ENCODE measurements at places on chromosomes 7 and 10.

GRCh38 chr10:11446133-11446532 is 165.3 kb downstream of the USP6NL start:
- no peak for DNase-seq

DNA sequence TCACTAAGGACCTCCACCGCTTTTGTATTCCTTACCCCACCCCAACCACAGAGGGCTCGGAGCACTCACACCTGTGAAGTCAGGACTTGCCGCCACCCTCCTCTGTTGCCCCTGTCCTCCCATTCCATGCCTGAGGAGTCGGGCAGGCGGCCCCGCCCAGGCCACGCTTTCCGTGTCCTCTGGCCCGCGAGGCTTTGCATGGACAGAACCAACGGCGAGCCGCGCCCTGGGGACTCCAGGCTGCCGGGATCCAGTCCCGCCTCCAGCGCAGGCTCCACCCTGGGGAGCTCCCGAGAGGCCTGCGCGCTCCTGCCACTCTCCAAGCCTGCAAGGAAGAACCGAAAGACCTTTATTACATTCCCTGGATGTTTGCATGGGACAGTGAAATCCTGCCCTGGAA is 366.4 kb upstream of the POM121L12 start:
- DNase-seq: no peak

- DNase-seq: peak; percentile 53
These were observed 41.4 kb upstream of the GHITM start for GRCh38 chr10:84097787-84098353.

GRCh38 chr7:66693331-66693730 is 47.2 kb upstream of the RABGEF1 start:
- no peak for DNase-seq

DNA sequence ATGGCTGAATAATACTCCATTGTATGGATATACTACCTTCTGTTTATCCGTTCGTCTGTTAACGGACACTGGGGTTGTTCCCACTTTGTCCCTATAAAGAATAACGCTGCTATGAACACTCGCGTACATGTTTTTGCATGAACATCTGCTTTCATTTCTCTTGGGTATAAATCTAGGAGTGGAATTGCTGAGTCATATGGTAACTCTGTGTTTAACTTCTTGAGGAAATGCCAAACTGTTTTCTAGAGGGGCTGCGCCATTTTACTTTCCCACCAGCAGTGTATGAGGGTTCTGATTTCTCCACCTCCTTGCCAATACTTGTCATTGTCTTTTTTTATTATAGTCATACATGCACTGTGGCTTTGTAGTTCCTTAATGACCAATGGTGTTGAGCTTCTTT is 20.6 kb upstream of the RASSF4 start:
- DNase-seq: no peak

DNA sequence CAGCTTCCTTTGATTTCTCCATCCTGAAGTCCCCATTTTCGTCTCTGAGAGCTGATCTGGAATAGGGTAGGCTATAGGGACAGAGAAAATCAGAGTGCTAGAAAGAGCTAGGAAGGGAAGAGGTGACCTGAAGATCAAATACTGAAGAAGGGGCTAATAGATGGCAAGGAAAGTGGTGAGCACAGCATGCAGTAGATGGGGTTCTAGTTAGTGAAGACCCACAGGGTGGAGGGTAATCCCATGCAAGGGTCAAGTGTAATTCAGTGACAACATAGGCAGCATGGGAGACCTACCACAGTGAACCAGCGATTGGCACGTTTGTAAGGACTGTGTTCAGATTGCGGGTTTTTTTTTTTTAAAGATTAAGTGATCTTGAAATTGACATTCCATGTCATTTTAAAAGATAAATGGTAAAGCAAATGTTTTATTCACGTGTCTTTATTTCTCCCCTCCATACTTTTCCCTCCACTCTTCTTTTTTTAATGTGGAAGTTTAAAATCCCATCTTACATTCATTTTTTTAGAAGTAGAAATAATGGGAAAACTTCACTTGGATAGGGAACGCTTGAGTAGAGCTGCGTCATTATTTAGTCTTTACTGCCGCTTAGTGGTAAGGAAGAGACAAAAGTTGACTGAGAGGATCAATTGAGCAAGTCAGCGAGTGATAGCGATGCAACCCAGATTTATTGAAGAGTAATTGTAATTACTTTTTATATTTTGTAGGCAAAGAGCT is 21.0 kb upstream of the ABI1 start:
- DNase-seq: peak; percentile 84

DNA sequence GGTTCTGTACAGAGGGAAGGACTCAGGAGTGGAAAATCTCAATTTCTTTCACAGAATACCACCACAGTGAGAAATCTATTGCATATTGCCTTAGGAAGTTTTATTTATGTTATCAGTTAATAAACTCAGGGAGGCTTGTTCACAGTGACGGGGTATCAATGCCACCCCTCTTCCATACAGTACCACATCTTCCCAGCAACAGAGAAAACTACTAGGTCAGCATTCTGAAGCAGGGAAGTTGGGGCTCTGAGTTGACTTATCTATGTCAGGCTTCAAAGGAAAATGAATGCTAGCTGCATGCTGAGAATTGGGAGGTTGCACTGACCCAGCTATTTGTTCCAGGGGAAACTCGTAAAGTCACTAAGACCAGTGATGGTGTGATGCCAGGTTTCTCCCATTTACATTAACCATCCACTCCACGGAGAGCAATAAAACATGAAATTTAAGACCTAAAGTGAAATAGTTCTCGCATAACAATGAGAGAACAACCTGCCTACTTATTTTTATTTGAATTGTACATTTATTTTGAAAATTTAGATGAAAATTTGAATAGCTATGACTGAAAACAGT is 266.7 kb downstream of the RNLS start:
- DNase-seq: no peak

- DNase-seq: no peak
These were observed 5.1 kb downstream of the BLNK start for GRCh38 chr10:96266118-96266770.

DNA sequence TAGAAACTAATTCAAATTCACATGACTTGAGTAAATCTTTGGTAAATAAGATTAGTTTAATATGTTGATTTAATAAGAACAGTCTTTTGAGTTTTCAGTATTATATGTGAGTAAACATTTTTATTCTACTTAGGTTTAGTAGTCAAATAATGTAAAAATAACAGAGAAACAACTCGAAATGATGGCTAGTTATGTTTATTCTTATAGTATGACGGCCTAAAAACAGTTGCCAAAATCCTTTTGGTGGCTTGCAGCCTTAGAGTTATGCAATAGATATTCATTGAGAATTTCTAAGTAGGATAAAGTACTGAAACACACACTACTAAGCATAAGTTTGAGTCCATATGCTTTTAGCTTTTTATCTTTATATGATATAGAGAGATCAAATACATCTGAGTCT is 184.8 kb downstream of the GNAI1 start:
- DNase-seq: no peak

GRCh38 chr10:85012305-85012704 is 683.9 kb downstream of the CCSER2 start:
- no peak for DNase-seq

DNA sequence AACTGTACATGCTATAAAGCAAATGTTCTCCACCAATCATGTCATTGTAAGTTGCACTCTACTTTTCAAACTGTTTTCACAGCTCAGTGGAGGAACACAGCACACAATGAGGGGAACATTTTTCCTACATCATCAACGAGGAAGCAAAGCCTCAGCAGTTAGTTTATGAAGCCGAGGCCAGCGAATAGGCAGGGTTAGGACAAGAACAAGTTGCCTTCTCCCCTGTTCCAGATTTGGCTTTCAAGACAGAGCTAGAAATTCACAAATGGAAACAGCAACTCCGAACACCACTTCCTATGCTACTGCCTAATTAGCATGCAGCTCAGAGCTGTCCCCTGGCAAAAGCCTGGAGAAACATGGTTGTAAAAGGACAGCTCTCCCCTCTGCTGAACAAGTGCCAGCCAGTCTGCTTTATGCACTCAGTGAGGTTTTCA is 19.8 kb downstream of the ITGB8 start:
- DNase-seq: no peak

GRCh38 chr10:13681095-13681494 is 94.3 kb downstream of the PRPF18 start:
- DNase-seq: no peak

- DNase-seq: no peak
These were observed 119.0 kb upstream of the CACUL1 start for GRCh38 chr10:118873738-118874105.

DNA sequence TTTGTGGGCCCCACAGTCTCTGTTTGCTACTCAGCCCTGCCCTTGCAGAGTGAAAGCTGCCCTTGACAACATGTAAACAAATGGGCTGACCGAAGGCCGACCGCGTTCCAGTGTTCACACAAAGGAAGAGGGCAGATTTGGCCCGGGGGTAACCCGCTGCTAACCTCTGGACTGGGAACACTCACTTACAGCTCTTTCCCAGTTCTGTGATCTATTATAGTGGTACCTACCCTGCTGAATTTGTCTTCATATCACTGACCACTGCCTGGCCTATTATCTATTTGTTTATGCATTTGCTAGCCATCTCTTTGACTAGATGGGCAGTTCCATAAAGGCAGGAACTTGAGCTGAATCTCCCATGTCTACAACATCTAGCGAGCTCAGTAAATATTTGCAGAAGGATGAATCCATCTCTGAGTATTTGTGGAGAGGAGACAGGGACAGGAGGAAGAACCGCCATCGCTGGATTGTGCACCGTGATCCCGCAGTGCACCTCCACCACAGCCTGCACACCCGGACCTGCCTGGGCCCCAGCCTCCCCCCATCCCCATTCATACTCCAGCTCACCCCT is 15.2 kb downstream of the SLC29A3 start:
- DNase-seq: no peak

- no peak for DNase-seq
These were observed 26.1 kb upstream of the GPAM start for GRCh38 chr10:112209684-112210131.

DNA sequence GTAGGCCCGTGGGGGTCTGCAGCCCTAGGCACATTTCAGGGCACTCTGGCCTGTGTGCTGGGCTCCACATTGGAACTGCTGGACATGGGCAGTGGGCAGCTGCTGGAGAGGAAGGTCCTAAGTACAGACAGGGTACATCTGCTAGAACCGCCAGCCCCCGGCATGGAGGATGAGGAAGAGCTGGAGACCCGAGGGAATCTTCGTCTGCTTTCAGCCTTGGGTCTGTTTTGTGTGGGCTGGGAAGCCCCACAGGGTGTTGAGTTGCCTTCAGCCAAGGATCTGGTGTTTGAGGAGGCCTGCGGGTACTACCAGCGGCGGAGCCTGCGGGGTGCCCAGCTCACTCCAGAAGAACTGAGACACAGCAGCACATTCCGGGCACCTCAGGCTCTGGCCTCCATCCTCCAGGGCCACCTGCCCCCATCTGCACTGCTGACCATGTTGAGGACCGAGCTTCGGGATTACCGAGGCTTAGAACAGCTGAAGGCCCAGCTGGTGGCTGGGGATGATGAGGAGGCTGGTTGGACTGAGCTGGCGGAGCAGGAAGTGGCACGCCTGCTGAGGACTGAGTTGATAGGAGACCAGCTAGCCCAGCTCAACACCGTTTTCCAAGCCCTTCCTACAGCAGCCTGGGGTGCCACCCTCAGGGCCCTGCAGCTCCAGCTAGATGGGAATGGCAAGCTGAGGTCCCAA is 1.4 kb downstream of the HPS6 start:
- no peak for DNase-seq

GRCh38 chr7:137696376-137696775 is 150.4 kb downstream of the DGKI start:
- no peak for DNase-seq

GRCh38 chr7:3000566-3000965 is 43.1 kb downstream of the CARD11 start:
- no peak for DNase-seq

GRCh38 chr10:76959111-76959510 is 678.5 kb downstream of the KCNMA1 start:
- no peak for DNase-seq

DNA sequence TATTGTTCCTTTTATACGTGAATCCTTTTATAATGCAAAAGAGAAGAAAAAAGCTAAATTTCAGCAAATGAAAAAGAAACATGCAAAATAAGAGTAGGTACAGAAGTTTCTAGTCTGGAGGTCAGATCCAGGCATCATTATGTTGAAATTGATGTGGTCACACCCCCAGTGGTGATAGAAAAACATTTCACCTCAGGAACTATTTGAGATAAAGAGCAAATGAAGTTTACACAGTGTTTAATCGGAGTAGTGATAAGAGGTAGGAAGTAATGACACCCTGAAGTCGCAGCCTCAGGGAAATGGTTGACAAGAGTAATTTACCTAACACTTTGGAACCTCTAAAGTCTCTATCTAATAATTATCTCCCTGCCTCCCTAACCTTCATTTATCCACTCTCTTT is 536.0 kb upstream of the STEAP1 start:
- no peak for DNase-seq

GRCh38 chr10:118840776-118841468 is 86.2 kb upstream of the CACUL1 start:
- DNase-seq: no peak

Measured in fibroblast of pulmonary artery (primary cell).